ENCODE measurements at places on chromosomes 1 and 21. TPM values are rescaled to one million over a fixed set of nuclear protein-coding genes. Genes with fewer than 3 reads are reported as not detected.

Gene TTC34
- 0.12 TPM for polyA plus RNA-seq

Gene GPR25
- not detected for polyA plus RNA-seq

Gene KPRP
- polyA plus RNA-seq, result not detected

DNA sequence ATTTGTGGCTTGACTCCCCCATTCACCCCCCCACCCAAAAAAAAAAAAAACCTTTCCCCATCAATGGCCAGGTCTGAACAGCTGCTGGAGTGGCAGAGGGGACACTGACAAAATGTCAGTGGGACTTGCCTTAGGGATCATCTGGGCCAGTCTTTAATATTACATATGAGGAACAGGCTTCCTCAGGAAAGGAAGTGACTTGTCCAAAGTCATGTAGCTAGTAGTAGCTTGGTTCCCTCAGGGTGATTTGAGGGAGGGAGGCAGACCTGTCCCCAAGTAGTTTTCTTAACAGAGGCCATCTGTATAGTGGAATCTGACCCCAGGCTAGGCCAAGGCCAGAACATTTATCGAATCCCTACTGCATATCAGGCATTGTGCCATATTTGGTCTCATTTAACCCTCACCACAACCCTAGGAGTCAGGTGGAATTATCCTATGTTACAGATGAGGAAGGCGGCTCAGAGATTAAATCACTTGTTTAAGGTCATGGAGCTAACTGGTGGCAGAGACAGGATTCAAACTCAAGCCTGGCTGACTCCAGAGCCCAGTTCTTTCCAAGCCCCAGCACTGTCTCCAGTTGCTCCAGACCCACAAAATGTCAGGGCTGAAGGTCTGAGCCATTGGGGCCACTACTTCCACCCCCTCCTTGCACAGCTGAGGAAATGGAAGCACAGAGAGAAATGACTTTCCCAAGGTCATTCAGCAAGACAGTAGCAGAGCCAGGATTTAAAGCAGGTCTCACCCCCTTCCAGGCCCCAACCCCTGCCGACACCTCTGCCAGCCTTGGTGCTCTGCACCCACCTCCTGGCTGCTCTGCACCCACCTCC, 10.4 kb downstream of the ZBTB7B start:
- DNase-seq, result no peak

Gene SLC1A7
- polyA plus RNA-seq, result 0.39 TPM

DNA sequence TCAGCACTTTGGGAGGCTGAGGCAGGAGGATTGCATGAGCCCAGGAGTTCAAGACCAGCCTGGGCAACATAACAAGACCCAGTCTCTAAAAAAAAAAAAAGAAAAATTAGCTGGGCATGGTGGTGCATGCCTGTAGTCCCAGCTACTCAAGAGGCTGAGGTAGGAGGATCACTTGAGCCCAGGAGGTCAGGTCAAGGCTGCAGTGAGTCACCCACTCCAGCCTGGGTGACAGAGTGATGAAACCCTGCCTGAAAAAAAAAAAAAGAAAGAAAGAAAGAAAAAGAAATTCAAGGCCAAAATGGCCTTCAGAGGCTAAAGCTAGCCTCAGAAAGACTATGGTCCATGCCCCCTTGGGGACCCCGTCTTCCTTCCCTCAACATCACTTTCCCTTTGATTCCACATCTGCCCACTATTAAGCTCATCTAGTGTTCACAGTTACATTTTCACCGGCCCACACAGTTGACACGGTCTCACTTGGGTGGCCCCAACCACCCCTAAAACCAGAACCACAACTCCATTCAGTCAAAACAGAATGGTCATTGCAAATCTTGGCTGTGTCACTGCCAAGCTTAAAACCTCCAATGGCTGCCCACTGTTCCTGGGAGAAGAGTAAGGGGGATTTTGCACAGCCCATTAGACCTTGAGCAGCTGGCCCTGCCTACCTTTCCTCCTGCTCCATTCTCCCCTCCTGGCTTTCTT, 2.1 kb upstream of the CAPN8 start:
- no peak for DNase-seq

DNA sequence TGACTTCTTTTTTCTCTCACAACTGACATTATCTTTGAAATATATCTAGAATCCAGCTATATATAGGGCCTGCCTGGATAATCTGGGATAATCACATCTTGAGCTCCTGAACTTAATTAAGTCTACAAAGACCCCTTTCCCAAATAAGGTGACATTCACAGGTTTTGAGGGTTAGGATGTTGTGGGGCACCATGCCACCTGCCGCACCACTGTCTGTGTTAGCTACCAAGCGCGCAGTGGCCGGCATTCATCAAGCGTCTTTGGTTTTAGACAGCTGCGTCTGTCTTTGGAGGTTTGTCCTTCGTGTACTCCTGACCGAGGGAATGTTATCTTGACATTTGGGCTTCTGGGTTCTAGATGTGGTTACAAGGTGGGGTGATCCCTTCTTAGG, 7.5 kb downstream of the TRAPPC10 start:
- no peak for DNase-seq

Gene FMO4
- 2.6 TPM for polyA plus RNA-seq

DNA sequence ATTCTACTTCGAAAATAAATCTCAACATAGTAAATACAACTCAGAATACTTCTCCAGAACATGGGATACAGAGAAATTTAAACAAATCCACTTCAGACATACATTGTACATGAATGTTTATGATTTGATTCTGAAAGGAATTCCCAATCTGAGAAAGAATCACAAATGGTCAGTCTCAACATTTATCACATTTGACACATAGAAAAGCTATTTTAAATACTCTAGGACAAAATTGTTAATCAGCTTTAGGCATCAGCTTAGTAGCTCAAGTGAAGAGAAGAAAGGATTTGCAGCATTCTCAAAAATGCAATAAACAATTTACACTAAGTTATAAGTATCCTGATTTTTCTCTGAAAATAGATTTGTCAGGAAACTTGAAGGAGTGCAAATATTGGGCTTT, 184.8 kb downstream of the PTPRC start:
- no peak for DNase-seq

Data from muscle of arm (tissue), 14 donors.